ENCODE measurements at places on chromosomes 11 and 22. TPM values are rescaled to one million over a fixed set of nuclear protein-coding genes. Genes with fewer than 3 reads are reported as not detected.

DNA sequence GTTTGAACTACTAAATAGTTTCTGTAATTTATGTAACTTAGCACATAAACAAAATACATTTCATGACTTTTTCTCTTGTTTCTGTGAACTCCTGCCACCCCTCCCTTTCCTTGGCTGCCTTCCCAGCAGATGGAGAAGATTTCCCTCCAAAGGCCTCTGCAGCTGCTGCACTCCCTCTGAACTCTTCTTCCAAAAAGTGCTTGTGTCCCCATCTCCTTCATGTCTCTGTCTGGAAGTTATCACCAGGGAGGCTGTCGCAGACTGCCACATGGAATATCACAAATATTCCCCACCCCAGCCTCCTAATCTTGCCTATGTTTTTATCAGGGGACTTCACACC lies 1068.3 kb downstream of the OPCML start:
- H3K36me3 ChIP-seq, result no peaks in the 10 kb centered on the region
- no peaks in the 10 kb centered on the region for H3K4me1 ChIP-seq
- no peaks in the 10 kb centered on the region for H3K27me3 ChIP-seq

DNA sequence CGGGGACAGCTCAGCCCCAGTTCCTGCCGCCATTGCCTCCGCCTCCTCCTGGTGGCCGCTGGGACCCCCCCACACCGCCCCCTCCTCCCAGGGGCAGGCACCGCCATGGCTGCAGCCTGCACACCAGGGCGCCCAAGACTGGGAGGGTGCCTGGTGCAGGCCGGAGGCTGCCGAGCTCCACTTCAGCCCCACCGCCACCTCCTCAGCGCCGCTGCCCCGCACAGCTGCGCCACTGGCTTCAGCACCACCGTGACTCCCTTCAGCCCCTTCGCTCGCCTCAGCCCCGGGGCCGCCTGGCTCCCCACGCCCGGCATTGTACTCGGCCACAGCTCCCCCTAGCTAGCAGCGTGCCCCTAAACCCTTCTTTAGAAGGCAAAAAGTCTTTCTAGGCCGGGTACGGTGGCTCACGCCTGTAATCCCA lies 131.1 kb downstream of the CRYBB2 start:
- H3K4me3 ChIP-seq, result no peak overlapping the region
- DNase-seq, result no peak
- H3K27ac ChIP-seq, result no peak overlapping the region
- H3K4me1 ChIP-seq, result no peaks in the 10 kb centered on the region

DNA sequence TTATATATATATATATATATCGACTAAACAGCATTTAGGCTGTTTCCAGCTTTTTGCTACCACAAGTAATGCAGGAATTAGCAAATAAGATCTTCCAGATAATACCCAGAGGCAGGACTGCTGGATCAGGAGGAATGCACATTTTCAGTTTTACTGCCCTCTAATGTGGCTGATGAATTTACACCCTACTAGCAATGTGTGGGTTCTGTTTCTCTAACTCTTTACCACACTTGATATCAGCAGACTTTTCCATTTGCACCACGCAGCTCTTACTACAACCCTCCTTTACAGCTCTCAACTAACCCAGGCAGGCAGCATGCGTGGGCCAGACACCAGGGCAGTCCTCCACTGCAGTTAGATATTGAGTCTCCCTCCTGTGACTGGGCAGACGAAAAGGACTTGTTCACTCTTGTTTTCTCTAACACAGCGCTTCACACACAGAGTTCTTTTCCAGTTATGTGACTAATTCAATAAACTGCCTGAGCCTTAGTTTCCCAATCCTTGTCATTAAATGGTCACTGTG lies 67.7 kb downstream of the IGLL5 start:
- peak; percentile 82 for DNase-seq
- no peak overlapping the region for H3K4me3 ChIP-seq
- no peak overlapping the region for H3K27ac ChIP-seq
- no peaks in the 10 kb centered on the region for H3K36me3 ChIP-seq
- peaks cover 6% of the 10 kb centered on the region for H3K27me3 ChIP-seq

- no peaks in the 10 kb centered on the region for H3K4me1 ChIP-seq
- no peak for DNase-seq
- no peak overlapping the region for H3K4me3 ChIP-seq
Observed at GRCh38 chr22:16933291-16934282, 74.4 kb downstream of the GAB4 start.

- H3K27me3 ChIP-seq, result no peaks in the 10 kb centered on the region
- no peak overlapping the region for H3K4me3 ChIP-seq
- no peaks in the 10 kb centered on the region for H3K36me3 ChIP-seq
- DNase-seq, result no peak
- H3K27ac ChIP-seq, result no peak overlapping the region
Observed at GRCh38 chr11:40328890-40329614, 1130.4 kb downstream of the LRRC4C start.

GRCh38 chr11:65872586-65873317 lies at the start of gene EFEMP2:
TSS of gene EFEMP2 (minus strand) at chr11:65872800. CDS start at chr11:65872354, 446 bp downstream.
- no peaks in the 10 kb centered on the region for H3K27me3 ChIP-seq
- H3K4me3 ChIP-seq, result peak within 1 kb of the TSS; percentile 46
- H3K4me1 ChIP-seq, result peaks cover 15% of the 10 kb centered on the region
- H3K36me3 ChIP-seq, result peaks cover 7% of the 10 kb centered on the region

- H3K36me3 ChIP-seq, result no peaks in the 10 kb centered on the region
- H3K27me3 ChIP-seq, result no peaks in the 10 kb centered on the region
- no peaks in the 10 kb centered on the region for H3K4me1 ChIP-seq
- H3K27ac ChIP-seq, result no peak overlapping the region
Observed at GRCh38 chr11:106988151-106989077, 29.9 kb downstream of the GUCY1A2 start.

GRCh38 chr11:71307811-71308645 lies 55.7 kb upstream of the SHANK2 start:
- H3K27ac ChIP-seq, result no peak overlapping the region
- H3K4me3 ChIP-seq, result no peak overlapping the region
- no peaks in the 10 kb centered on the region for H3K36me3 ChIP-seq
- no peaks in the 10 kb centered on the region for H3K4me1 ChIP-seq
- H3K27me3 ChIP-seq, result peaks cover 17% of the 10 kb centered on the region

GRCh38 chr11:71329786-71330185 lies 77.4 kb upstream of the SHANK2 start:
- H3K27me3 ChIP-seq, result peaks cover 31% of the 10 kb centered on the region
- no peak overlapping the region for H3K4me3 ChIP-seq
- DNase-seq, result no peak

GRCh38 chr22:37634417-37634924 lies 5.0 kb upstream of the SH3BP1 start:
- no peaks in the 10 kb centered on the region for H3K27me3 ChIP-seq
- DNase-seq, result peak; percentile 35
- H3K4me1 ChIP-seq, result peaks cover 40% of the 10 kb centered on the region
- peak overlapping the region; percentile 77 for H3K27ac ChIP-seq

GRCh38 chr22:42399315-42400271 lies 32.6 kb downstream of the NFAM1 start:
- no peak overlapping the region for H3K27ac ChIP-seq
- no peaks in the 10 kb centered on the region for H3K36me3 ChIP-seq
- H3K4me1 ChIP-seq, result peaks cover 20% of the 10 kb centered on the region
- peak; percentile 56 for DNase-seq
- H3K27me3 ChIP-seq, result peaks cover 3% of the 10 kb centered on the region

DNA sequence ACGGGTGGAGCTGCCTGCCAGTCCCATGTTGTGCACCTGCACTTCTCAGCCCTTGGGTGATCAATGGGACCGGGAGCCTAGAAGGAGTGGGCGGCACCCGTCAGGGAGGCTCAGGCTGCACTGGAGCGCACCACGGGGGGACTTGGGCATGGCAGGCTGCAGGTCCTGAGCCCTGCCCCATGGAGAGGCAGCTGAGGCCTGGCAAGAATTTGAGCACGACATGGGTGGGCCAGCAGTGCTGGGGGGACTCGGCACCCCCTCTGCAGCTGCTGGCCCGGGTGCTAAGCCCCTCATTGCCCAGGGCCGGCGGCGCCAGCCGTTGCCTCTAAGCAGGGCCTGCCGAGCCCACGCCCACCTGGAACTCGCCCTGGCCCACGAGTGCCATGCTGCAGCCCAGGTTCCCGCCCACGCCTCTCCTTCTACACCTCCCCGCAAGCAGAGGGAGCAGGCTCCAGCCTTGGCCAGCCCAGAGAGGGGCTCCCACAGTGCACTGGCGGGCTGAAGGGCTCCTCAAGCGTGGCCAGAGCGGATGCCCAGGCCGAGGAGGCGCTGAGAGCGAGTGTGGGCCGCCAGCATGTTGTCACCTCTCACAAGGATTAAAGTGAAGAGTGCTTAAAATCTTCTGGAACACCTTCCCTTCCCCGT lies 372.0 kb downstream of the ETS1 start:
- no peak for DNase-seq
- H3K27me3 ChIP-seq, result no peaks in the 10 kb centered on the region
- no peak overlapping the region for H3K27ac ChIP-seq
- no peak overlapping the region for H3K4me3 ChIP-seq
- H3K4me1 ChIP-seq, result no peaks in the 10 kb centered on the region

GRCh38 chr11:67280341-67280787 lies 8.7 kb upstream of the ANKRD13D start:
- no peak for DNase-seq
- peaks cover 92% of the 10 kb centered on the region for H3K36me3 ChIP-seq
- peaks cover 27% of the 10 kb centered on the region for H3K4me1 ChIP-seq

- no peak overlapping the region for H3K27ac ChIP-seq
- H3K4me1 ChIP-seq, result no peaks in the 10 kb centered on the region
- no peaks in the 10 kb centered on the region for H3K27me3 ChIP-seq
Observed at GRCh38 chr11:111483431-111483830, 28.8 kb downstream of the BTG4 start.

The DERL3 gene
- 9.2 TPM for total RNA-seq

The TBX10 gene
- not detected for total RNA-seq

The C1QTNF4 gene
- not detected for total RNA-seq

The ASRGL1 gene
- total RNA-seq, result 18.3 TPM
